ENCODE measurements at places on chromosomes 2 and 18. TPM values are rescaled to one million over a fixed set of nuclear protein-coding genes. Genes with fewer than 3 reads are reported as not detected.

GRCh38 chr2:240865391-240865790 is 3.2 kb upstream of the AGXT start:
- DNase-seq = no peak

- no peak for DNase-seq
These were observed 230.1 kb downstream of the ANAPC1 start for GRCh38 chr2:111653913-111654312.

DNA sequence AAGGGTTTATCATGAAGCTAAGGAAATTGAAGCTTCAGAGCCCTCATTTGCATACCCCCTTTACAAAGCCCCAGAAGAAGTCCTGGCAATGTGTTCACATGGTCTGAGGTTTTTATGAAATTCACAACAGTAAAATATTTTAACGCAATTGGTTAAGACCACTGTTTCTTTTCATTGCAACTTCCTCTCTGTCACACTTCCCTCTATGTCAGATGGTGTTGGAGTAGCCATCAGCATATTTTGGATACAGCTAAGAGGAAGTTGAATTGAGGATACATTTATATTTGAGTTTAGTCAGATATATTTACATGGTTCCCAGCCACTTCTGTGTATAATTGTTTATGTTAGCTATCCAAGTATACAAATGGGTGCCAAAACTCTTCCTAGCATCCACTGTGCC is 170.0 kb downstream of the TXNL1 start:
- no peak for DNase-seq

Gene SH3RF3
- total RNA-seq = 0.10 TPM

GRCh38 chr2:232588680-232589585 is 38.4 kb downstream of the EIF4E2 start:
- no peak for DNase-seq

- no peak for DNase-seq
These were observed 3.1 kb upstream of the SERPINB10 start for GRCh38 chr18:63904694-63905093.

DNA sequence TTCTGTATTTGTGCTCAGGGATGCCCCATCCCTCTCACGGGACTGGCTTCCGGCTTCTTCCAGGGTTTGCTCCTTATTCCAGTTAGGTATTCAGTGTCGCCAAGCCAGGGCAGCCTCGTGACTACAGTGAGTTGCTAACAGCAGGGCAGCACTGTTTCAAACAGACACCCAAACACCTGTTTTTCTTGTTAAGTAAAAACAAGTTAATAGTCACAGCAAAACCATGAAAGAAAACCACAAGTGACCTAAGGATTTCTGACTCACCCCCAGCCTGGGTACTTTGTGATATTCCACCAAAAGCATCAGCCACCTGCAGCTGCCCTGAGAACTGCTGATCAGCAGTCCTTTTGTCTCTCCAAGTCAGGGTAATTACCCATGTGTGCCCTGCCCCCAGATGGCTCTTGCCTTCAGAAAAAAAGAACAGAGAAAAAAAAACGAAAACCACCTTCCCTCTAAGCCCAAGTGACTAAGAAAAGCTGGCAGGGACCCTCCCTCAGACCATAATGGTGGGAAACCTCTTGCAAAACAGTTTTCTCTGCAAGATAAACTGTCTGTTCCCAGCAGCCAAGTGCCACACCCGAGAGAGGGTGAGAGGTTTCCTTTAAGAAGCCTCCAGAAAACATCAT is 178.2 kb downstream of the ANAPC1 start:
- DNase-seq = peak; percentile 44

- DNase-seq = no peak
These were observed 94.8 kb upstream of the SRD5A2 start for GRCh38 chr2:31675485-31675901.

GRCh38 chr2:216679658-216680024 is 15.7 kb downstream of the IGFBP5 start:
- DNase-seq = no peak

- no peak for DNase-seq
These were observed 205.2 kb downstream of the AGPS start for GRCh38 chr2:177597759-177598158.

- DNase-seq = peak; percentile 4
These were observed 185.8 kb downstream of the NDUFA10 start for GRCh38 chr2:239839306-239839705.

DNA sequence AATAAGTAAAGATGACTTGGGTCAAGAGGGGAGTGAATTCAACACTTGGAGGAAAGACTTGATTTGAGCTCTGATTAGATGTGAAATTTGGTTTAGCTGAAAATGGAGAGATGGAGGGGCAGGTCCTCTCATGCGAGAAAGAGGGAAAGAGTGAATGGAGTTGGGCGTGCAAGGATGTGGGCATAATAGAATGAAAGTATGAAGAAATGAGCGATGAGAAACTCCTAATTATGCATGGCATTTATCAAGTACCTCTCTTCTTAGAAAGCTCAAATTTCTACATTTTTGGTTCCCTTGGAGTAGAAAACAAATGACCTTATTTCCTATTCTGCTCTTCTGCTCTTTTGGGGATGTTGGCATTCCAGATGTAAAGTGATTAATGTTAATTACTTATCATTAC is 161.5 kb downstream of the PHLPP1 start:
- DNase-seq = no peak

DNA sequence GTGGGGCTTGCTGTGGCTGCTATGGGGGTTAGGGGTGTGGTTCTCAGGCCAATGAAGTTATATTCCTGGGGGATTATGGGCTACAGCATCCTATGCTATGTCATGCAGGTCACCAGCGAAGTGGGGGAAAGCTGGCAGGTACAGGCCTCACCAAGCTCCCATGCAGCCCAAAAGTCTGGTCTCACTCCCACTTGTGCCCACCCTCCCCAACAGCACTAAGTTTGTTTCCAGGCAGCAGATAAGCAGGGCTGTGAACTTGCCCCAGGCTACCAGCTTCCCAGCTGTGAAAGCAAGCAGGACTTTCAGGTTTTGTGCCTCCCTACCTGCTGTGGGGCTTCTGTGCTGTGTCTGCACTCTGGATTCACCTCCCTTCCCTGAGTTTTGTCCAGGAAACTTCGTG is 469.7 kb downstream of the CPS1 start:
- no peak for DNase-seq

DNA sequence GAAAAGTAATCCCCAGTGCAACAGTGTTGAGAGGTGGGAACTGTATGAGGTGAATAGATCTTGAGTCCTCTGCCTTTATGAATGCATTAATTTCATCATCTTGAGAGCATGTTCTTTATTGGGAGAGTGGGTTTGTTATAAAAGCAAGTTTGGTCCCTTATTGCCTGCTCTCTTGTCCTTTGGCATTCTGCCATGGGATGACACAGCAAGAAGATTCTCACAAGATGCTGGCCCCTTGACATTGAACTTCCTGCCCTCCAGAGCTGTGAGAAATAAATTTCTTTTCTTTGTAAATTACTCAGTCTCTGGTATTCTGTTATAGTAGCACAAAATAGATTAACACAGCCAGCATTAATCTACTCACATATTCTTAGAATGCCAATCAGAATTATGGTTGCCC is 108.6 kb downstream of the EHBP1 start:
- no peak for DNase-seq

Gene ING5
- total RNA-seq = 38.5 TPM

GRCh38 chr2:189581354-189582139 is 961 bp upstream of the SLC40A1 start:
- peak; percentile 29 for DNase-seq

- DNase-seq = no peak
These were observed 139.7 kb upstream of the NOSTRIN start for GRCh38 chr2:168662651-168663208.

DNA sequence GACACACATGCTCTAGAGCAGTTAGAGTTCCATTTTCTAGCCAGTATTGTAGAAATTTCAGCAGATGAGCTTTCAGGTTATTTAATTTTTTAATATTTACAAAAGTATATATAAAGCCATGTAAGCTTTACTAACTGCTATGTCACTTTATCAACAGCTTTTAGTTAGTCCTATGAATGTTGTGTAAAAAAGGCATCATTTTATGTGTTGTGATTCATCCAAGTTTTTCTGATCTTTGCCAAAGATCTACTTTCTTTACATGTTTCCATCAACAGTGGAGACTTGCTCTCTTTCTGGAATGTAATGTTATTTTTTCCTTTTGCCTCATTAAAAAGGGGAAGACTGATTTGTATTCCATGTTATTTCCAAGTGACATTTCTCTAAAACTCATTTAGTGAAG is 125.2 kb upstream of the TFPI start:
- no peak for DNase-seq

Gene IL37
- total RNA-seq = not detected

- DNase-seq = no peak
These were observed 173.1 kb downstream of the ANKRD30B start for GRCh38 chr18:14921031-14921430.
